ENCODE measurements at places on chromosomes 3 and 15.

- DNase-seq = peak; percentile 85
Measured at GRCh38 chr3:111859974-111860859, 1.2 kb downstream of the PHLDB2 start.

GRCh38 chr15:38401701-38402100 lies 52.2 kb upstream of the FAM98B start:
- DNase-seq = peak; percentile 31

DNA sequence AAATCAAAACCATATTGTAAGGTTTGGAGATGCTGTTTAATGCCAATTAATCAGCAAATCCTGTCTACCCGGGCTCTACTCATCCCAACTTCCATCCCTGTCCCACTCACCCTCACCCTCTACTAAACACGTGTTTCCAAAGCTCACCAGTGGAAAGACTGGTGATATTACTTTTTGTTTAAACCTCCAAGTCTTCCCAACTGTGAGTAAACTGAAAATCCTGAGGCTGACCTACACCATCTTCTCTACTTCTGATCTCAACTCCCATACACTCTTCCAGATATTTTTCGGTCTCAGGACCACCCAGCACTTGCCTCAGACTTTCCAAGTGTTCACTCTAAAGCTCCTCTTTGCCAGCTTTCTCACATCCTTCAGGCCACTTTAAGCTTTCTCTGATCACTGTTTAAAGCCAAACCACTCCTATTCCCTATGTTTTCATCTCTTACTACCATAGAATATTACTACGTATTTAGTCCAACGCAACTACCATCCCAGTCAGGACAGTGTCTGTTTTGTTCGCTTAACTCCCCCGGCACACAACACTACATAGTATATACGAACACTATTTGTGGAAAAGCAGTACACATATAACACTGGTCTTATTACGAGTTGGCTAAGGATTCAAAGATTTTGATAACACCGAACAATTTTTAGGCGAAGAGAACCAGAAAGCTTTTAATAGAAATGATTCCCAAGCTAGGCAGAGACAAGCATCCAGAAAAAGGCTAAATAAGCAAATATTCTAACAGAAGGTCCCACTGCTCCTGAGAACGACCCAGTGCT lies 684 bp downstream of the RPL4 start:
- no peak for DNase-seq

GRCh38 chr15:58407778-58408177 lies 24.0 kb upstream of the LIPC start:
- DNase-seq = no peak

- DNase-seq = peak; percentile 30
Measured at GRCh38 chr15:29364426-29365078, 94.9 kb upstream of the NSMCE3 start.

DNA sequence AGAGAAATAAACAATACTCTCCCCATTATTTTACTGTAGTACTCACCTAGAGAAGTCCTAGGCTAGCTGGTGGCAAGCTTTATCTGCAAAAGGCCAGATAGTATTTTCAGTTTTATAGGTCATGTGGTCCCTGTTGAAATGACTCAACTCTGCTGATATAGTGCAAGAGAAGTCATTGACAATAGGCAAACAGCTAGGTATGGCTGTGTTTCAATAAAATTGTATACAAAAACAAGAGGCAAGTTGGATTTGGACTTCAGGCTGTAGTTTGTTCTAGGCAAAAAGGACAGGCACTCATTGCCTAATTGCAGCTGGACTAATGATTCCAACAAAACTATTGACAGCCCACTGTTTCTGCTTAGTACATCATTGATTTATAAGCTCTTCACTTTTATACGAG lies 328.0 kb upstream of the PDZRN3 start:
- no peak for DNase-seq

GRCh38 chr15:64044300-64045100 lies 1.8 kb downstream of the DAPK2 start:
- no peak for DNase-seq

- no peak for DNase-seq
Measured at GRCh38 chr3:59992578-59992977, 942.8 kb upstream of the CFAP20DC start.

DNA sequence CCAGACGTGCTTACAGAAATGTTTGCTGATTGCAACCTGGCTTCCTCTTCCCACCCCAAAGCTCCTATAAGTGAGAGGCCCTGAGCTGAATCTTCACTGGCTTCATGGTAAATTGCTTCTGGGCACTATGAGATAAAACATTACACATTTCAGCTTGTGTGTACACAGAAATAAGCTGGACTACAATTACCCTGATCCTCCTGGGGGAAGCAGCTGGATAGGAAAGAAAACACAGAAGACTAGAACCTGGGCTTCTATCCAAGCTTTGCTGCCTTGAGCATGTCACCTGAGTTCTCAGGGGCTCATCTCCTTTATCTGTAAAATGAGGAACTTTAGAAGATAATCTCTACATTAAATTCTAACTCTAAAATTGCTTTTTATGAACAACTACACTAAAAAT lies 40.3 kb downstream of the THBS1 start:
- no peak for DNase-seq

GRCh38 chr15:57060799-57061198 lies 142.4 kb downstream of the TCF12 start:
- DNase-seq = peak; percentile 43

DNA sequence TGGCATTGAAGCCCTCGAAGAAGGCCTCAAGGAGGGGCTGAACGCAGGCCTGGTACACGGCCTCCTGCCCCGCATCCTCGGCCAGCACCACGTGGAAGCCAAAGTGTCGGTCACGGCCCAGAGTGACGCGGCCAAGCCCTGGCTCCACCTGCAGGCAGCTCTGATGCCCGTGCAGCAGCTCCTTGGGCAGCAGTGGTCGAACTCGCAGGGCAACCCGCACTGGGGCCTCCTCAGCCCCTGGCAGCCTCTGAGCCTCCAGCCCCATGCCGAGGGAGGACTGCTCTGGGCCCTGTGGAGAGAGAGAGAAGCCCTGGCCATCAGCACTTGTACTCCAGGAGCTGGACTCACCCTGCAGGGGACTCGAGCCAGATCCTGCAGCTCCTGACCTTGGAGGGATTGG lies 2.6 kb downstream of the KIF7 start:
- DNase-seq = no peak

- peak; percentile 85 for DNase-seq
Measured at GRCh38 chr15:62647202-62647842, 395.2 kb upstream of the TPM1 start.
